ENCODE measurements at places on chromosomes 11 and 22.

GRCh38 chr11:74370123-74370522 is 28.1 kb downstream of the PGM2L1 start:
- DNase-seq, result no peak

- DNase-seq, result no peak
These were observed 106.4 kb downstream of the DSCAML1 start for GRCh38 chr11:117690484-117691217.

- no peak for DNase-seq
These were observed 304.8 kb upstream of the ISX start for GRCh38 chr22:34761111-34761510.

DNA sequence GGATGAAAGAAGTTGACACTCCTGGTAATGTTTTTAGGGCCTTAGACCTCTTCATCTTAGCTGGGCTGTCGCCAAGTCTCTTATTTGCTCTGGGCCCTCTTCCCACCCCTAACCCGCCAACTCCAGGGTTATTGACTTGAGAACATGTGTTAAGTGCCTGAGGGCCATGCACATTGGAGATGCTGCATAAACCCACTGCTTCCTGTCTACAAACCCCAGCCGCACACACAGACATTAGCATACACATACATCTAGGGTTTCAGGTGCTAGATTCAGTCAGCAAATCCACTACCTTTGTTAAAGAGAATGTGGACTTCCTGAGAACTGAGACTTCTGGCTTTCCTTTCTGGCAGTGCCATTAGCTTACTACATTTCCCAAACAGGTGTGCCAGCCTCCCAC is 817 bp downstream of the PANX3 start:
- no peak for DNase-seq

DNA sequence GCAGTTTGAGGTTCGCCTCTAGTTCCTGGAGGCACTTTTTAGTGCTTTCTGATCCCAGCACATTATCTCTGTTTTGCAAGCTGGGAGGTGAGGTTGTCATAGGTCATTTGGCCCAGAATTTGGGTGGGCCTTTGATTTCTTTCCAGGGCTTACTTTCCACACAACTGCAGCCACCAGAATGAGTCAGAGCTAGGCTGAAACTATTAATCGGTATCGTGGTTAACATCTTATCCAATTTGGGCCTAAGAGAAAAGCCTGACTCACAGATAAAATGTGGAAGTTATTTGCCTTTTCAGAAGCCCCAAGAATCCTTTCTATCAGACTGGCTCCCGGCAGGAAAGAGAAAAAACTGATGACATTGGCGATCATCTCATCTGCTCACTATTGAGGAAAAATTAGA is 166.4 kb downstream of the KIRREL3 start:
- no peak for DNase-seq

- no peak for DNase-seq
These were observed 8.9 kb upstream of the SEPTIN5 start for GRCh38 chr22:19705181-19705934.

- no peak for DNase-seq
These were observed 967.0 kb upstream of the FAT3 start for GRCh38 chr11:91257667-91258066.

DNA sequence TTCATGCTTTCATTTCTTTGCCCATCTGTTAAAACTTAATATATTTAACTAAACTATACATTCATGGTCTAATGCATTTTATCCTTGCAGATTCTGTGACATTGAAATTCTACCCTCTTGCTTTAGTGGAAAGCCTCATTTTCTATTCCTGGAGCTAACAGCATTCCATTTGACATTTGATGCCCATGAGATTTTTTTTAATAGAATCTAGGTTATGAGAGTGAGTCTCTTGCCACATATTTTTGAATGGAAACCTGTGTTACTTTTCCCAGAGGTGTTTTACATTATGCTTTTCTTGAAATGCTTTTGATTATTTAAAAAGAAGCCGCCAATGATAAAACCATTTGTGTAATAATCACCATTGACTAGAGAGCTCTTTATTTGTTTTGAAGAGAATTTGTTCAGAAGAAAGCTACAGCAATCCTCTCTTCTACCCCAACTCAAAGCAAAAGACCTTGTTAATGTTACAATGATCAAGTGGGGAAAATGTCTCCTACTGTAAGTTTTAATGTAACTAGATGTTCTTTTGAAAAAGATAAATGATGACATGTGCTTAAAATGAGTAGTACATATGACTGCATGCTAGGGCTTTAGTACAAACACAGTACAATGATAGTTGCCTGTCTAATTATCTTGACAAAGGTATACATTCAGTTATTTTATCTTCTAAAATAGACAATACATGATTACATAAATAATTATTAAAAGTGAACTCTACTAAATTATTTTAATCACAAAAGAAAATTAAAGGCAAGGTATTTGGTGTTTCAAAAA is 67.3 kb downstream of the GAS2 start:
- no peak for DNase-seq

GRCh38 chr11:7677071-7677470 is 3.8 kb upstream of the CYB5R2 start:
- DNase-seq, result no peak

DNA sequence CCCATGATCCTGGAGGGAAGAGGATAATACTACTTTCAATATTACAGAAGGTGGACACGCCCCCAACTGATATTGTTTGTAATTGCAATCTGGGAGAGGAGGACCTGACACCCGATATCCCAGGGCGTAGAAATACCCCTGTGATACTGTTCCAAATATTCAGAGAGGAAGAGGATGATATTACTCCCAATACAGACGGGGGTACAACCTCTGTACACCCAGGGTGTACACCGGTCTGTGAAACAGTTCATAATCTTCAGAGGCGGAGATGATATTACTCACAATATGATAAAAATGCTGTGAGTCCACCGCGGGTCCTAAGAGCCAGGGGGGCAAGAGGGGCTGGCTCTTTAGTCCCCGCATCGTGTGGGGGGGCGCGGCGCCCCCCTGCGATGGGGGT is 57.2 kb upstream of the ALDH3B2 start:
- no peak for DNase-seq

DNA sequence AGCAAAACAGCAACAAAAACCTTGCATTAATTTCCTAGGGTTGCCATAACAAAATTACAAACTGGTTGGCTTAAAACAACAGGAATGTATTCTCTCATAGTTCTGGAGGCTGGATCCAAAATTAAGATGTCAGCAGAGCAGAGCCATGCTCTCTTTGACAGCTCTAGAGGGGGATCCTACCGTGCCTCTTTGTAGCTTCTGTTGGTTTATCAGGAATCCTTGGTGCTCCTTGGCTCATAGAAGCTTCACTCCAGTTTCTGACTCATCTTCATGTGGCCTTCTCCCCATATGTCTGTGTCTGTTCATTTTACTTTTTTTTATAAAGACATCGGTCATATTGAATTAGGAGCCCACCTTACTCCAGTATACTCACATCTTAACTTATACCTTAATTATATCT is 90.5 kb upstream of the POU2AF2 start:
- DNase-seq, result no peak

- no peak for DNase-seq
These were observed 1290.4 kb downstream of the BRD1 start for GRCh38 chr22:48537343-48537680.

GRCh38 chr11:1573903-1574237 is 1.8 kb upstream of the DUSP8 start:
- no peak for DNase-seq
